ENCODE measurements at places on chromosomes 1 and 21.
A peak's percentile ranks its signal among the peaks of the same experiment; 100 is the strongest.

DNA sequence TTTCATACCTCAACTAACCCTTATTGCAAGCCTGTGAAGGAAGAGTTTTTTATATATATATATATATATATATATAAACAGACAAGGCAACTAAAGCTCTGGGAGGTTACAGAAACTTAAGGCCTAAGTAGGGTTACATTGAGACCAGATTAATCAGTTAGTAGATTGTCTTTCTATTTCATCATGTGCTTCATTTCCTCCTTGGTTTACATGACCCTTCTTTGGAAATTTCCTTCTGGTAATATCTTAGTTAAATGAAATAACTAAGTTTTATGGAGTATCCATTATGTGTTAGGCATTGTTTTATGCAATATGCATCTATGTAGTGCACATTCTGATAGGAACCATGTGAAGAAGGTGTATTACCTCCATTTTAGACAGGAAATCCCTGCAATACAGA lies 112.7 kb downstream of the FGGY start:
- DNase-seq = no peak

DNA sequence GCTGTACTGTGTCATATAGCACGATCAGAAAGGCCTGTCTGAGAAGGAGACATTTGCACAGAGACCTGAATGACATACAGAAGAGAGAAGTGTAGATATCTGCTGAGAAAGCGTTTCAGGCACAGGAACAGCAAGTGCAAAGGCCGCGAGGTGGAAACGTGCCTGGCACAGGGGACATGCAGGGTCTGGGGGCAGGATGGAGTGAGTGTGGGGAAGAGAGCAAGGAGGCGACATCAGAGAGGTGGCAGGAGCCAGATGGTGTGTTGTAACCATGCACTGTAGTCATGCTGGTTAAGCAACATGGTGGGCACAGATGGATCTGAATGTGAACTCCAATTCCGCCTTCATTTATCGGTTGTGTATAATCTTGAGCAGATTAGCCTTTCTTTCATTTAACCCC lies 13.0 kb downstream of the KRTCAP2 start:
- no peak for DNase-seq

- DNase-seq = no peak
Measured at GRCh38 chr1:29043274-29043965, 80.3 kb downstream of the TMEM200B start.

- DNase-seq = no peak
Measured at GRCh38 chr1:157624471-157624870, 26.6 kb upstream of the FCRL4 start.

DNA sequence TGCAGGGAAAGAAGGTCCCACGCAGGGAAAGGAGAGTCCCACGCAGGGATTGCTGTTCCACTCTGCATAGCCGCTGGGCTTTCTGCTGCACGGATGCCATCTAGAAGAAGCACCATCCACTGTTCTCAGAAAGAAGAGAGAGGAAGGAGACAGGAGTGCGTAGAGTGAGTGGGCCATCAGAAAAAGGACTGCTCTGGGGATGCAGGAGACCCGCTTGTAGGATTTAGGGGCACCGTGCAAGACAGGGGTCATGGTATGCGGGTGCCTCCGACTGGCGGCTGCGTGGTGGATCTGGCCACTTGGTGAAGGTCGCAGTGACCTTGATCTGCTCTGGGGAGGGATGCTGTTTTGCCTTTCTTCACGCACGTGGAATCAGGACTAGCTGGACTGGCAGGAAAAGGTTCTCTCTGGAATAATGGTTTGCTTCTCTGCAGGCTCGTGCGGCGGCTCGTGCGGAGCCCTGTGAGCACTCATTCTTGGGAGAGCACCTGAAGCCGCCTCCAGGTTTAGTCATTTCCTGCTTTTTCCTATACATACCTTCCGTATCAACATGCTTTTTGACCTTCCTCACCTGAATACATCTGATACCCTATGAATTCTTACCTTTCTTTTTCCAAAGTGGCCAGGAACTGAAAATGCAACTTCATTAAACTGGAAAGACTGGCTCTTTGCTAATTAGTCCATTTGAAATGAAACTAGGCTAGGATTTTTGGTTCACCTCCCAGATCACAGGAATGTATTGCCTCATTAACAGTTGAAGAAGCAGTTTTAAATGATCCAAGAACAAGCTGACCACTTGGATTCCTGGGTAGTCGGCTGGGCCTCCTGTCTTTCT lies 181.6 kb downstream of the KIF26B start:
- no peak for DNase-seq

DNA sequence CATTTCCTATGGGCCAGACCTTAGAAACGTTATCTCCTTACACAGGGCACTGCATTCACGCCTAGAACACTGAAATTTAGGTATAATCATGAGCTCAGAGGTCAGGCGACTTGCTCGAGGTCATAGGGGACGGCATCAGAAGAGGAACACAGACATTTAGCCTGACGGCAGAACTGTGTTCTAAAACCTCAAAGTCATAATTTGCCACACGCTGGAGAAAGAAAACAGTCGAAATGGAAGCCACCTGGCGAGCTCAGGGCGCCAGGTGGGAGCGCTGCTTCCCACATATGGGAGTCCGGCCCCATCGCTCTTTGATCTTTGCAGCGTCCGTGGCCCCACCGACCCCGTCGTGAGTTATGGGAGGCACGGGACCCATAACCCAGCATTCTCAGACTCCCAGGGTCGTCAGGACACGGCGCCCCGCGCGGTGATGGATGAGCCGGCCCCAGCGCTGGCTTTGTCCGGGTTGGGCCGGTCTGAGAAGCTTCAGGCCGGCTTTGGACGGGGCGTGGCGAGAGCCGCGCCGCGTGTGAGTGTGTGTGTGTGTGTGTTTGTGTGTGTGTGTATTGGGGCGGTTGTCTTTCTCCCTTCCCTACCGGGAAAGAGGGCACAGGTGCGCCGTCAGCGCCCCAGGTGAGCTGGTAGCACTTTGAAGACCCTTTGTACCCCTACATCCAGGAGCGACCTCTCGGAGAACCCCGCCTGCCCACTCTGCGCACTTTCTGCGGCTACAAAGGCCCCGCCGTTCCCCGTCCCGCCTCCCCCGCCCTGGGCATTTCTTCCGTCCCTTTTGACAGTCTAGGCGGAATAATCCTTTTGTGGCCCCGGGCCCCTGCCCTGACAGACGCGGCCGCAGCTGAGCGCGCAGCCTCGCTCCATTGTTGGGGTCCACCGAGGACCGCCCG lies 861 bp upstream of the DRAXIN start:
- no peak for DNase-seq

- peak; percentile 20 for DNase-seq
Measured at GRCh38 chr1:31422505-31423319, 9.7 kb downstream of the SERINC2 start.

DNA sequence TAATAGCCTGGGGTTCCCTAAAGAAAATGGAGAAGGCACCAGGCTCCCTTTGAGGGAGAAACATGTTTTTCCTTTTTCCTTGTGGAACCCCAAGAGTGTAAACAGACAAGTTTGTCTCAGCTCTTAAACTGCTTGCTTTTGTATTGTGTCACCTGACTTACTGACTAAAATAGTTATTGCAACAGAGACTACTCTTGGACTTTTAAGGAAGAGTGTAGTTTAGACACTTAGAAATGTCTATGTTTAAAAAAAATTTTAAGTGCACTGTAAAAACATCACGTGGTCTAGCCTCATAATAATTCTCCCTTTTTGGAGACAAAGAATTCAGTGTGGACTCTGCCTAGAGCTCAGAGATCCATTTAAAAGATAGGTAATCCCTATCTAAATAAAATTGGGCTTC lies 141.1 kb downstream of the TRIM33 start:
- no peak for DNase-seq

GRCh38 chr1:2528966-2529783 lies 888 bp downstream of the HES5 start:
- no peak for DNase-seq

- no peak for DNase-seq
Measured at GRCh38 chr1:151568626-151569088, 28.5 kb downstream of the TUFT1 start.

DNA sequence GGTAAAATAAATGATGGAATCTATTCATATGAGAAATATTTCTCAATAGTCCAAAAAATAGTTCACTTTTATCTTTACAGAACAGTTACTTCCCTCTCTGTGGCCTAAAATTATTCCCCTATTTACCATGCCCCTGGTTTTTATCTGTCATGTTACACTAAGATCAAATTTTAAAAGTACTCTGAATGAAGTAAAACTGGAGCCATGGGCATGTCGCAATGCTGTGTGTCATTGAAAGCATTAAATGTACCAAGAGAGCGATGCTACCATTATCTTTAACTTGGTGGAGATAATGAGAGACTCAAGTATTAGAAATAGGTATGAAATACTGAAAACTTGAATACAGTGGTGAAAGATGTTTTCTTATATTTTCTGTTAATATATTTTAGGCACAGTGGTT lies 146.2 kb downstream of the KCNT2 start:
- DNase-seq = no peak

DNA sequence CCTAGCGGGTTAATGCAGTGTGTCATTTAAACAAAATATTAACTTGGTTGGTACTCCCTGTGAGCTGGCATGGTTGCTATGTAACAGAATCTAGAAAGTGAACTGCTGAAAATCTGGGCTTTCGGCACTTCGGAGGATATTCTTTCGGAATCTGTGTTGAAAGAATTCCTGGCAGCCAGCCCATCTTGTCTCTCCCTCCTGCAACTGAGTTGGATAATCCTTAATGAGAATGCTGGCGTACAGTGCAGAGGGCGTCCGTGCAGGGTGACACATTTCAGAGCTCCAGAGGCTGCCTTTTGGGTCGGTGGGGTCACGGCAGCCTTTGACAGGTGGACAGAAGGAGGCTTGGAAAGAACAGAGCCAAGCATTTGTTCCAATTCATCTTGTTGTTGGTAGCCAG lies 3.7 kb downstream of the KAZN start:
- no peak for DNase-seq

- no peak for DNase-seq
Measured at GRCh38 chr1:6909857-6910256, 124.6 kb downstream of the CAMTA1 start.

DNA sequence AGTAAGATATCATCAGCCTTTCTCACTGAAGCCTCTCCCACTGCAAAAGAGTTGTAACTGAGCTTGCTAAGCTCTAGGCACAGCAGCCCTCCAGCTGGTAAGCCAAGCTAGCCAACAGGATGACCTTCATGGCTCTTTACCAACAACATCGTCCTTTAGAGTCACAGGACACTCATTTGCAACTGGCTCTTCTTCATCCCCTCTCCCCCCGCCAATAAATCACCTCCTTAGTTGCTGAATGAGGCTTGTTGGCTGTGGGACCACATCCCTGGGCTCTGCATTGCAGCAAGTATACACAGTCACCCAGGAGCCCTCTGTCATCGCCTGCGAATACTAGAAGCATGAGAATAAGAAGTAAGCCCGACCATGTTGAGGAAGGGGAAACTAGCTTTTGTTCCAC lies 16.0 kb upstream of the ZNF697 start:
- no peak for DNase-seq

- no peak for DNase-seq
Measured at GRCh38 chr1:211198880-211199279, 60.3 kb upstream of the RCOR3 start.

DNA sequence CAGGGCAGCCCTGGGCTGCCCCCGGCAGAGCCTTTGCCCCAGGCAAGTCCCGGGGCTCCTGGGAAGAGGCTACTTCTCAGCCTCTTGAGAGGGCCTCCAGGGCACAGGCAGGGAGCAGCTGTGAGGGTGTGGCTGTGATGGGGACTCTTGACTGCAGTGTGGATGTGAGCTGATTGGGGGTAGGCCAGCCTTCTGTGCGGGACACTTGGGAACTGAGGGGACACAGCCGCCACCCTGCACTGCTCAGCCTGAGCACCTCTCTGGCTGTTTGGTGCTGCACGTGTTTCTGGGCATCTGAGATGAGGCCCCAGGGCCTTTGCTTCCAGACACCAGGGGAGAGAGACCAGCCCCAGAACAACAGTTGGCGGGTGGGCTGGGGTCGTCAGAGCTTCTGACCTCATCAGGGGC lies 62.1 kb downstream of the SKI start:
- no peak for DNase-seq

GRCh38 chr1:93221913-93222312 lies 41.4 kb downstream of the CCDC18 start:
- DNase-seq = no peak

DNA sequence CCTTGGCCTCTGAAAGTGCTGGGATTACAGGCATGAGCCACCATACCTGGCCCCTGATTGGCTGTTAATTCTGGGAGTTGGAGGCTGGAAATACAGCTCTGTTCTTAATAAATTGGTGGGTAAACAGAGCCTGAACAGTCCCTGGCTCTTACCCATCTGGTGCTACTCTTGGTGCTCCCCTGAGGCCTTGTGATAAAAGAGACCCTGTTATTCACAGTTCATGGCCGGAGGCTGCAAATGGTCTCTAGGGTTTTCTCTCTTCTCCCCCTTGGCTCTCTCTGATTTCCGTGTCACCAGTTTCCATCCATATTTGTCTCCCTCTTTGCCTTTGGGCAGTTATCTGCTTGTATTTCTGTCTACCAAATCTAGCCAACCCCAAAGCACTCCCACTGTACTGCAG lies 17.2 kb downstream of the NFASC start:
- DNase-seq = no peak

GRCh38 chr1:224884361-224884801 lies 45.1 kb upstream of the DNAH14 start:
- DNase-seq = no peak

DNA sequence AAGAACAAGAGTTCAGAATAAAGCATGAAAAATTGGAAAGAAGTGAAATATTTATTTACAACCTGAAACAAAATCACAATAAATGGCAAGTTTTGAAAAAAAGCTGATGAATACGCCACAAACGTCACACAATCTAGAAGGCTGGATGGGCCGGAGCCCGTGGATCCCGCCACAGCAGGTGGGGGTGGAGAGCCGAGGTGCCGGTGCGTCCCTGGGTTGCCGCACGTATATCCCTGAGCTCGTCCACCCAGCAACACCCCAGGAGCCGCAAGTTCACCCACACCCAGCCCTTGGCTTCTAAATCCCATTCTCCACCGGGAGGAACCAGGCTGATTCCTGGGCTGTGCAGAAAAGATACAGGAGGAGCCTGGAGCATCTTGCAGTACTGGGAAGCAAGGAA lies 25.6 kb upstream of the TTLL10 start:
- DNase-seq = no peak

DNA sequence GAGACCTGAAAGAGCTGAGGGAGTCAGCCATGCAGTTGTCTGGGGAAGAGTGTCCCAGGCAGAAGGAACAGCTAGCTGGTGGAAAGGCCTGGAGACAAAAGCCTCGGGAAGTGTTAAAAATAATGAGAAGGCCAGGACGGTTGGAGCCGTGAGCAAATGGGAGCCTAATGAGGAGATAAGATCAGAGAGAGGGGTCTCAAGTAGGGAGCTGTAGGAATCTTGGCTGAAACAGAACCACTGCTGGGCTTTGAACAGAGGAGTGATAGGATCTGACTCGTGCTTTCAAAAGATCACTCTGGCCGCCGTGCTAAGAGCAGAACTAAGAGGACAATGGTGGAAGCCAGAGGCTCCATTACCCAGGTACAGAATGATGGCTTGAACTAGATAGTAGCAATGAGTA lies 1.9 kb upstream of the FOXJ3 start:
- DNase-seq = no peak

DNA sequence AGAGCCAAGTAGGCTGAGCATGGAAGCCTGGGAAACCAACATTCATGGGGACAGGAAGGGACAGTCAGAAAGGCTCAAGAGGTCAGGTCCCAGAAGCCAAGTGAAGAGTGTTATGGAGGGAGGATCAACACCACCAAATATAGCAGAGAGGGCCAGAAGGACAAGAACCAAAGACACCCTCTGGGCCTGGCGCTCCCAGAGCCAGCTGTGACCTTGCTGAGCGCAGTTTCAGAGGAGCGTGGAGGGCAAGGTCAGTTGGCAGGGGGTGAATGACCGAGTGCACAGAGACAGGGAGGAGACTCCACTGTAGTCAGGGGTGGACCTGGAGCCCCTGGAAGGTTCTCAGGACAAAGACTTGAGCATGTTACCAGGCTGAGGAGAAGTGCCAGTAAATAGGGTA lies 4.4 kb upstream of the ASCL5 start:
- no peak for DNase-seq

Data from anterior cingulate cortex (tissue), 58 donors.